ENCODE measurements at places on chromosomes 11 and 22.
A peak's percentile ranks its signal among the peaks of the same experiment; 100 is the strongest.

- no peak for DNase-seq
Measured at GRCh38 chr11:131744847-131745246, 374.4 kb downstream of the NTM start.

DNA sequence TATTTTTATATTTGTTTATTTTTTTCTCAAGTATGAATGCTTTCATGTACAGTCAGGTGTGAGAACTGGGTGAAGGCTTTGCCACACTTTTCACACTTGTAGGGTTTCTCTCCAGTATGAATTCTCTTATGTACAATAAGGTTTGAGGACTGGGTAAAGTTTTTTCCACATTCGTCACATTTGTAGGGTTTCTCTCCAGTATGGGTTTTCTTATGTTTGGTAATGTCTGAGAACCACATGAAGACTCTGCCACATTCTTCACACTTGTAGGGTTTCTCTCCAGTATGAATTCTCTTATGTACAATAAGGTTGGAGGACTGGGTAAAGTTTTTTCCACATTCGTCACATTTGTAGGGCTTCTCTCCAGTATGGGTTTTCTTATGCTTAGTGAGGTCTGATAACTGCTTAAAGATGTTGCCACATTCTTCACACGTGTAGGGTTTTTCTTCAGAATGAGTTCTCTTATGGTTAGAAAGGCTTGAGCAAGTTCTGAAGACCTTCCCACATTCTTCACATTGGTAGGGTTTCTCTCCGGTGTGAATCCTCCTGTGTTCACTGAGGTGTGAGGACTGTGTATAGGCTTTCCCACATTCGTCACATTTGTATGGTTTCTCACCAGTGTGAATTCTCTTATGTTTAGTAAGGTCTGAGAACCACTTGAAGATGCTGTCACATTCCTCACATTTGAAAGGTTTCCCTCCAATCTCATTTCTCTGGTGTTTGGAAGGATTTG is 19.7 kb downstream of the ZNF195 start:
- no peak for DNase-seq

DNA sequence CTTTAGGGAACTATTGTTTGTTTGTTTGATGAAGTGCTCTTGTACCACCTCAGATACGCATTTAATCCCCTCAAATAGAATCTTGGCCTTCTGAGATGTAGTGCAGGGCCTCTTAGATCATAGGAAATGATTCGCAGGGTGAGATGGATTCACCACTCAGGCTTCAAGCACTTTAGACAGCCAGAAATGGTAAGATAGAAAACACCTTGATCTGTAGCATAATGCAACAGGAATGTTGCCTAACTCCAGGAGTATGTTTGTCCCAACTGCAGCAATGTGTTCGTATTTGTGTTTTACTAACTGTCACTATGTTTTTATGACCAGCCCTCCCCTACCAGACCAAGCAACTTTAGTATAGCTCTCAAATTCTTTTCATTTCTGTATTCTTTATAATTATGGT is 761.2 kb downstream of the NELL1 start:
- DNase-seq, result no peak

DNA sequence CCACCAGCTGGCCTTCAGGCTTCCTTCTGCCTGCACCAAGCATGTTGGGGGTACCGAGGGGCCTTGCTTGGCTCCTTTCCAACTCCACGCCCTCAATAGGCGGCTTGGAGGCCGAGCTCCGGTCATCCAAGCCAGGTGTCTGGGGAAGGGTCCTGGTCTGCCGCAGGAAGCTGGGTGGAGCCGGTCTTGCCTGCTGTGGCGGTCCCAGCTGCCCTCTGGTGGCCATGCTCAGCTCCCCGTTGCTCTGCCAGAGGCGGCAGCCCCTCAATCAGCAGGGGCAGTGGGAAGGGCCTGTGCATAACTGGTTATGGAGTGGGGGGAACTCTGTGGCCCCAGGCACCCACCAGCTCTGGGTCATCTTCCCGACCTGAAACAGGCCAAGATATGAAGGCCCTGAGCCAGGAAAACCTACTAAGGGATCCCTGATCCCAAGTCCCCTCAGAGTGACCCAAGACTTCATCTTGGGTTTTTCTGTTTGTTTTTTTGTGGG is 3.2 kb downstream of the ARVCF start:
- no peak for DNase-seq

DNA sequence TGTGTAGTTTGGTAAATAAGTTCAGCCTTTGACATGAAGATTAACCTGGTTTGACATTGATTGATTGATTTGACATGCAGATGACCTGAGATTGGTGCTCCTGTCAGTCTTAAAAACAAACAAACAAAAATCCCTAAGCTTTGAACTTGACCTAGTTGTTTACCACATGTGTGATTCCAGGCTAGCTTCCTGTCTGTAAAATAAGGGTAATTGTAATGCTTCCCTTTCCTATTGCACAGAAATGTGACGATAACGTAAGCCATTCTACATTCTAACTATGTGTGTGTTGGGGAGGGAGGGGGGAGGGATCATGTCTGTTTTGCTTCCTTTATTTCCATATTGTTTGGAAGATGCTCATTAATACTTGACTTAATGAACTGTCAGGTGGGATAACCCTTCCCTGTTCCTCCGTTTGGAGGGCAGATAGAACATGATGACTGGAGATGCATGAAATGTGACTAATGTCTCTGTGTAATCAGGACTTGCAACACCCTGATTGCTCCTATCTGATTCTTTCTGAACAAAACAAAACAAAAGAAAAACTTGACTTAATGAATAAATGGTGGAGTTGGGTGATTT is 106.1 kb upstream of the CLMP start:
- no peak for DNase-seq

- DNase-seq, result no peak
Measured at GRCh38 chr22:20002128-20002527, 14.5 kb downstream of the ARVCF start.

- DNase-seq, result peak; percentile 72
Measured at GRCh38 chr22:24134090-24134846, 47.0 kb upstream of the SUSD2 start.

DNA sequence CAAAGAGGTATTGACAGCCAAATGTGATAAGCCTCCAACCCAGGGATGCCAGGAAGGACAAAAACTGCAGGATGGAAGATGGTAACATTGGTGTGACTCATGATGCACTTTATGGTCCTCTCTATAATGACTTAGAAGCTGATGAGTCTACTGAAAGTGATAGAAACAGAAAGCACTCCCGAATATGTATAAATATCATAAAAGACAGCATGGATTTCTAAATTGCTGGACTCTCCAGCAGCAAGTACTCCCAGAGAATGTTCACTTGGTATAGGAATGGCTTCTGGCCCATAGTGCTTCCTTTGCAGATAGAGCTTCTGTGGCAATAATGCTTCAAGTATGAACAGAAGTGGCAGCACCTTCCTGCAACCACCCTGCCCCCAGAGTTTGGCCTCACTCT is at the start of gene OR52B2:
OR52B2 (minus strand) TSS at position 101 of the 400 bp plus-strand sequence; CDS start at position 101, 0 bp downstream.
- no peak for DNase-seq

DNA sequence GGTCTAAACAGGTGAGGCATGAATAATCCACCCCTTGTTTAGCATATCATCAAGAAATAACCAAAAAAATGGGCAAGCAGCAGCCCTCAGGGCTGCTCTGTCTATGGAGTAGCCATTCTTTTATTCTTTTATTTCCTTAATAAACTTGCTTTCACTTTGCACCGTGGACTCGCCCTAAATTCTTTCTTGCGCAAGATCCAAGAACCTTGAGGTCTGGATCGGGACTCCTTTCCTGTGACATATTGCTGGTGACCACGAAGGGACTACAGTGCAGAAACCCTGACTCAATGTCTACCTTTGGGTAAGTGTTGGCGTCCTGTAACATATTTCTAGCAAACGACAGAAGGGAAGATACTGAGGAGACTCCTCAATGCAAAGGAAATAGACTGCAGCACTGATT is 1099.2 kb downstream of the FAM181B start:
- no peak for DNase-seq

DNA sequence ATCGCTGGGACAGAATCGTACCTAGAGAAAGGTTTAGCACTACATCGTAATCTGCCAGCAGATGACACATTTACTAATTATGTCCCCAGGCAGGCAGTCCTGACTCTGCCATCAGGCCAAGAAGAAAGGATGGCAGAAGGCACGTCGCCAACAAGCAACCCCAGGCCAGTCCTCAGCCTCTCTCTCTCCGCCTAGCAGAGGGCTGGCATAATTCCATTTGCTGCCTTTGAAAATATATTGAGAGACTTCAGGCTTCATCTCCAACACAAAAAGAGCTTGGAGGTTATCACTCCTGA is 1517.0 kb downstream of the TBC1D22A start:
- no peak for DNase-seq

- peak; percentile 81 for DNase-seq
Measured at GRCh38 chr11:10293423-10294289, at the start of gene SBF2. SBF2 (minus strand) TSS chr11:10294219; CDS start chr11:10294069, 150 bp downstream.

DNA sequence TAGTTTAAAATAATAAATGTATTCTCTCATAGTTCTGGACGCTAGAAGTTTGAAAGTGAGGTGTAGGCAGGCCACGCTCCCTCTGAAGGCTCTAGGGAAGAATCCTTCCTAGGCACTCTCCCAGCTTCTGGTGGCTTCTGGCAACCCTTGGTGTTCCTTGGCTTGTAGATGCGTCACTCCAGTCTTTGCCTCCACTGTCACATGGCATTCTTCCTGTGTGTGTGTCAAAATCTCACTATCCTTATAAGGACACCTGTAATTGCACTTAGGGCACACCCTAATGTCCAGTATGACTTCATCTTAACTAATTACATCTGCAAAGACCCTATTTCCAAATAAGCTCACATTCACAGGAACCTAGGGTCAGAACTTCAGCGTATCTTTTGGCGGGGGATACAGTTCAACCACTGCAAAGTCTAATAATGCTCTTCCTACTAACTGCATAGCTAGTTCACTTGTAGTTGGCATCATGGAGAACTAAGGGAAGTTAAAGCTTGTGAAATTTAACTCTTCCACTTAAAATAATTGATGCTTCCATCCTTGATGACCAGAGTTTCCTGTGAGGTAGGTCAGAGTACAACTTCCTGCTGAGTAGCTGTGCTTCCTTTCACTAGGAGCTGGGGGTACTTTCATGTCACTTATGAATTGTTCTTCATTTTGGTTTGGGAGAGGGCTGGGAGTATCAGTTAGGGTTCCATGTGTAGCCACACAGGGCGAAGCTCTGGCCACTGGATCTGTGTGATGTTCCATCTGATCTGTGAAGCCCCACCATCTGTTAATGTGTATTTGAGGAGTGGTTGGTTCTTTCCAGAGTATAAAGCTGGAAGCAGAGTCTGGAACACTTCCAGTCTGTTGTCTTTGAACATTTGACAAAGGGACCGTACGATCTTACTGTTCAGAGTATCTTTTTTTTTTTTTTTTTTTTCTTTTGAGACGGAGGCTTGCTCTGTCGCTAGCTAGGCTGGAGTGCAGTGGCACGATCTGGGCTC is 10.5 kb downstream of the YWHAH start:
- no peak for DNase-seq

GRCh38 chr11:8812438-8812837 is 98.6 kb upstream of the AKIP1 start:
- DNase-seq, result no peak

- no peak for DNase-seq
Measured at GRCh38 chr11:42770444-42771065, 541.2 kb upstream of the API5 start.

DNA sequence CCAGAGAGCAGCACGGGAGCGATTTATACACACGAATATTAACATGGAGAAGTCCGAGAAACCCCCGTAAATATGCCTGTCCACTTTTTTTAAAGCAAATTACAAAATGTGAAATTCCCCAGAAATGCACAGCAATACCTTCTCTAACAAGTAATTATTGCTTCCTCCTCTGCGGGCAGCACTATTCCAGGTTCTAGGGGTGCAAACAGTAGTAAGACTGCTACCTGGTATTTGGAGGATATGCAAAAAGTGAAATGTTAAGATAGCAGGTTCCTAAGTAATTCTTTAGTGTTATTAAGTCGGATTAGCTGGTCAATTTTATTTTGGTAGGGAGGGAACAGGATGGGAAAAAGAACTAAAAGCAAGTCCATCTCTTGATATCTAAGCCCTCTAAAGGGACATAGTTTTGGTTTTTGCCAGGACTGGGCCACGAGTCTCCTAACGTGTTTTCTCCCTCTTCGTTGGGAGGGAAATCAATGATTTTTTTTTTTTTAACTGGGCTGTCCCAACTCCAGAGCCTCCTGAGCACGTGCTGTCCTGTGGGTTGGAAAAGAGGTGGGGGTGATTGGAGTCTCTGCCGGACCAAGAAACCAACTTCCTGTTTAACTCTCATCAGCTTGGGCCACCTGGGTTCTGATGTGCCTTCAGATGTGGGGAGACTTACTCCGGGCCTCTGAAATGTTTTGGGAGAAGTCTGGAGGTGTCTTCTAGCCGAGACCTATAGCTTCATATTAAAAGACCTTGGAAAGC is 1.7 kb upstream of the XBP1 start:
- DNase-seq, result no peak

- no peak for DNase-seq
Measured at GRCh38 chr22:43931771-43932170, 8.2 kb downstream of the PNPLA3 start.

- DNase-seq, result no peak
Measured at GRCh38 chr11:132466983-132467382, 1065.3 kb downstream of the OPCML start.

All from CD8-positive, alpha-beta T cell (primary cell).